ENCODE measurements at places on chromosomes 4 and X.

DNA sequence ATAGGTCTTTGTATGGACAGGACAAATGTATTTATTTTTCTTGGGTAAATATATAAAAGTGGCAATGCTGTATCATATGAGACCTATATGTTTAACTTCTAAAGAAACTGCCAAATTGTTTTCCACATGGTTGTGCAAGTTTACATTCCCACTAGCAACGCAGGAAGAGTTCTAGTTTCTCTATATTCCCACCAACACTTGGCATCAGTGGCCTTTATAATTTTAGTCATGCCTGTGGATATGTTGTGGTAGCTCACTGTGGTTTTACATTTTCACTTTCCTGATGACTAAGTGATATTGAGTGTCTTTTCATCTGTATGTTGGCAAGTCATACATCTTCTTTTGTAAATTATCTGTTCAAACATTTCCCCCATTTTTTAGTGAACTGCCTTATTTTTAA, 126.0 kb downstream of the EMCN start:
- no peak for DNase-seq

DNA sequence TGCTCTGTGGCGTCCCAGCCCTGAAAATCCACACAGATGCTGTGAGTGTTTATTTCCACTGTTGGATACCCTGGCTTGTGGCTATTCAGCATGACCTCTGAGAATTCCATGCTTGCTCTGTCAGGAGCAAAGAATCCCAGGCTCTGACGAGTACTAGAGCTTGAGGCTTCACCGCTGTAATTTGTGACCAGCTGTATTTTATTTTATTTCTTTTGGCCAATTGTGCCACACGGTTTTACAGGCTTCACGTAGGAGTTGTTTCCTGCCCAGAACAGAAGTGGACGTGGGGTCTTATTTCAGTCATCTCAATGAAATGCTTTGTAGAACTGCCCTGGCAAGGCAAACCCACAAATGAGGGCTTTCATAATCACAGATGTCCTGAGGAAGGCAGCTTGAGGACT, 69.4 kb upstream of the CLDN34 start:
- DNase-seq = no peak

DNA sequence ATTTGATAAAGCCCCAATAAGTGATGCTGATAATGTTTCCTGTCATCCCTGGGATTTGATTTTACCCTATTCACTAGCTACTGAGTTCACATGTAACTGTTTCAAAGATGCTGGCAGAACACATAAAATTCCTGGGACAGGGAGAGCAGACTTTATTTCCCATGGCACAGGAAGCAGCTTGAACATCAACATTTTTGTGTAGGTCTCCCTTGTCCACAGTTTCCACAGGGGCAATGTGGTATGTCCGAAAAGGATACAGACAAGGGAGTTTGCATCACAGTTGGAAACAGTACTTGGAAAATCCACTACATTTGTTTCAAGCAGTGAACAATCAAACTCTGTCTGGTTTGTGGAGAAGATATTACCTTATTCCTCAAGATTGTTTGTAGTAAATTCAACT, 129.2 kb upstream of the KLHL4 start:
- DNase-seq = no peak

DNA sequence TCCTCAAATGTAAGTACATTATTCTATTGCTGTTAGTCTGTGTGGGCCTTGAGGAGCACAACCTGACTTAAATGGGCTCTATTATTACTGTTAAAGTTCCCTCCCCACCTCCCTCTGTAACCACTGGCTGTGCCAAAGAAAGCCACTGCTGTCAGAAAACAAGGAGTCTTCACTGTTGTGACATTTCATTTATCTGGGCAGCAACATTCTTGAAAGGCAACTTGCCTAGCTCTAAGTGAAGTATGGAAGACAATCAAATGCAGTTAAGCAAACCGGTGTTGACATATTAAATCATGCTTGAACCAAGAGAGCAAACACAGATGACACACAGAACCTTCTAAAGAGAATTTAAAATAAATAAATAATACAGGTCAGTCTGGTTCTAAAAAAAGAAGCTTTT, 81.0 kb downstream of the EPHA5 start:
- no peak for DNase-seq

DNA sequence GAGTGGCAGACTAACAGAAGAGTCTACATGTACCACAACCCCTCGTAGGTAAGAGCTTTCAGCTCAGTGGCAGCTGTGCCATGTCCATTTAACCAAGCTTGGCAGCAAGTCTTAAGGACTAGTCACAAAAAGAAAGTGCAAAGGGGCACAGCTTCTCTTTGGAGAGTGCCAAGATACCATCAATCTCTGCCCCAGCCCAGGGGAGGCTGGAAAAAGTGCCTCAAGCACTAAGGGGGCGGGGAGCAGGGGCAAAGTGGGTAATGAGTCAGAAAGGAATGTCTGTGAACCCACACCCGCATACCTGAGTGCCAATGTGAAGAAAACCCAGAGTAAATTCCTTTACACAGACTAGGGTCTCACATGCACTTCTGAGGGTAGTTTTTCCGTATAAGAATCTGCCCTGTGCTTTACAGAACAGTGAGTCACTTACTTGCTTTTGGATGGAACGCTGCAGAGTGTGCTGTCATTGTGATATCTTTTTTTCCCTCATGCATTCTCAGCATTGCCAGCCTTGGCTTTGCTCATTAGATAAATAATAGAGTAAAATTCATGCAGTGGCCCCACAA, 219.8 kb downstream of the ZNF674 start:
- DNase-seq = no peak

DNA sequence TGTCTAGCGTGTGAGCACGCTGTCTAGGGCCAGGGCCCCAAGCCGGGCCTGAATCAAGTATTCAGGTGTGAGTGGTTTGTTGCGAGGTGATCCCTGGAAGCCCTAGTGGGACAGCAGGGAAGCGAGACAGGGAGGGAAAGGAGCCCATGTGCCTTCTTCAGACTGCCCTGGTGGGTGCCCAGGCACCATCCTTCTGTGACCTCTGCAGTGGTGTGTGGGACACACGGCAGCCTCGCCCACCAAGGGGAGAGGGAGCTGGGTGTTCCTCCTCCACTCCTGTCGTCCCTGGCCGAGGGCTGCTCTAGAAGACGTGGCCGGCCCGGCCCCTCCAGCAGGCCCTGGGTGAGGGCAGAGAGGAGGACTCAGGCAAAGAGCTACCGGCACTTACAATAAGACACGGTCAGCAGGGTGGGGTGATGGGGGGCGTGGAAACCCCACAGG, 47.4 kb downstream of the HTRA3 start:
- DNase-seq = no peak

GRCh38 chrX:24190500-24191156, 41.1 kb downstream of the ZFX start:
- DNase-seq = no peak

DNA sequence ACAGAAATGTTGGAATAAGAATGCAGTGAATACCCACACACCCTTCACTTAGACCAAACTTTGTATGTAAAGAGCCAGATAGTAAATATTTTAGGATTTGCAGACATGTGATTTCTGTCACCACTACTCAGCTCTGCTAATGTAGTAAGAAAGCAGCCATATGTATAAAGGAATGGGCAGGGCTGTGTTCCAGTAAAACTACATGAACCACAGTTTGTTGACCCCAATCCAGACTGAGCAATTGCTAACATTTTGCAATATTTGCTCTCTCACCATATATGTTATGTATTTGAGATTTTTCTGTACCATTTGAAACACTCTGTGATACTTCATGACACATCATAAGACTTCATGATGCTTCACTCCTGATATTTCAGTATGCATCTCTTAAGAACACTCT, 32.0 kb upstream of the TBC1D1 start:
- no peak for DNase-seq

DNA sequence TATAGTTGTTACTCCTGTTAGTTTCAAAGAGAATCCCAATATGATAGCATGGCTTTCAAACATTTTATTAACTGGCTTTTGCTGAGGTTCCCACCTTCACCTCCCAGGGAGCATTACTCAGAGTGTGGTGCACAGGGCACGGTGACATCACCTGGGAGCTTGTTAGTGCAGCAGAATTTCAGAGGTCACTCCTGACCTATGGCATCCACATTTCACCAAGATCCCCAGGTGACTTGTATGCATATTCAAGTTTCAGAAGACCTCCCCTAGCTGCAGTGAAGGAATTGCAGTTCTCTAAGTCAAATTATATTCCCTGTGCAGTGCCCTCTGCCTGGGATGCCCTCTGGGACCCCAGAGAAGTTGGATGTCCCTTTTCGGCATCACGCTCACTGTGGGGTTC, 29.7 kb upstream of the LNX1 start:
- no peak for DNase-seq

DNA sequence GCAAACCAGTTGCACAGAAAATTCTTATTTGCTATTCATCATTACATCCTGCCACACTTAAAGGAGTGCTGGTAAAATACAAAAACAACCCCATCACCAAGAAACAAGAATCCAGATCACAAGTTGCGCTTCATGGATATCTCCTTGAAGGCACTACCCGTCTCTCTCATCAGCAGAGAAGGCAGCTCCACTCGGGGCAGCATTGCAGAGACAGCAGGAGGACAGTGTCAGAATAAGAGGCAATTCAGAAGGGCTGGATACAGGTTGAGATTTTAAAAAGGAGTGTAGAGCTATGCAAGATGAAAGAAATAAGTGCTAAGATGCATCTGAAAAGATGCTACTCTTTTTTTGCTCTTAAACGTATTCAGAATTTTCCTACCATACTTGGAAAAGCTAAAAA, 71.4 kb downstream of the LDB2 start:
- no peak for DNase-seq

DNA sequence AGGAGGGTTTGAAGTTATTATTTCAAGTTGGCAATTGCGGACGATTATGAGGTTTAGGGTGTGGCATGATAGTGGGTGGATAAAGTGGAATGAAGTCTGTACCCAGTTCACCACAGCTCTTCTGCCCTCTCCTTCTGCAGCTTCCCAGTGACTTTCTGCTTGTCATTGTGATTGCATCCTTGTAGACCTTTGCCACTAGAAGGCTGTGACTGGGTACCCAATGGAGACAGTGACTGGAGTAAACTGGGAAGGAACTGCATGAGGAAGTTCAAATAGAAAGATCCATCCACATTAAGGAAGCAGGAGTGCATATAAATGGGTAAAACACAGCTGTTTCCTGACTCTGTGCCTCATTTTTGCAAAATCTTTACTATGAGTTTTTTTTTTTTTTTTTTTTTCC, 53.5 kb upstream of the SPANXN3 start:
- no peak for DNase-seq
